Stimulated activated CD4-positive, alpha-beta T cell treated with anti-CD3 and anti-CD28 coated beads, Interleukin-2, amount 100 ng/mL, for 4 hours (primary cell): ENCODE measurements at places on chromosomes 12 and 14.

DNA sequence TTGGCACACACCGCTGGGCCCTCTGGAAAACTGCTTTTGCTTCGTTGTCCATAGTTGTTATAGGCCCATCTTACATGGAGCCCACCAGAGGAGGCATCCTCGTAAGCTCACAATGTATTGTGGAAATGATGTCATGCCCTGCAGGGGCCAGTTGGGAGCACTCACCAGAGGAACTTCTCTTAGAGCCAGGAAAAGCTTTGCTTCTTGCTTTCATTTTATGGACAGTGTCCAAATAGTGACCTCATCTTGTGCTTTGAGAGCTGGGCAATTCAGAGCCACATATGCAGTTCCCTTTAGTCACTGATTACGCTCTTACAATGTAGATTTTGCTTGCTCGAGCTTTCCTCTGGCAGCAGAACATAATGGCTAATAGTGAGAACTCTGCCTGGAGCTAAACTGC lies 275.6 kb downstream of the AACS start:
- DNase-seq: no peak

GRCh38 chr12:116806845-116807440 lies 68.8 kb downstream of the RNFT2 start:
- DNase-seq: no peak

GRCh38 chr12:122244565-122245371 lies 18.9 kb upstream of the DIABLO start:
- no peak for DNase-seq

GRCh38 chr12:92732216-92732615 lies 29.4 kb downstream of the PLEKHG7 start:
- no peak for DNase-seq

DNA sequence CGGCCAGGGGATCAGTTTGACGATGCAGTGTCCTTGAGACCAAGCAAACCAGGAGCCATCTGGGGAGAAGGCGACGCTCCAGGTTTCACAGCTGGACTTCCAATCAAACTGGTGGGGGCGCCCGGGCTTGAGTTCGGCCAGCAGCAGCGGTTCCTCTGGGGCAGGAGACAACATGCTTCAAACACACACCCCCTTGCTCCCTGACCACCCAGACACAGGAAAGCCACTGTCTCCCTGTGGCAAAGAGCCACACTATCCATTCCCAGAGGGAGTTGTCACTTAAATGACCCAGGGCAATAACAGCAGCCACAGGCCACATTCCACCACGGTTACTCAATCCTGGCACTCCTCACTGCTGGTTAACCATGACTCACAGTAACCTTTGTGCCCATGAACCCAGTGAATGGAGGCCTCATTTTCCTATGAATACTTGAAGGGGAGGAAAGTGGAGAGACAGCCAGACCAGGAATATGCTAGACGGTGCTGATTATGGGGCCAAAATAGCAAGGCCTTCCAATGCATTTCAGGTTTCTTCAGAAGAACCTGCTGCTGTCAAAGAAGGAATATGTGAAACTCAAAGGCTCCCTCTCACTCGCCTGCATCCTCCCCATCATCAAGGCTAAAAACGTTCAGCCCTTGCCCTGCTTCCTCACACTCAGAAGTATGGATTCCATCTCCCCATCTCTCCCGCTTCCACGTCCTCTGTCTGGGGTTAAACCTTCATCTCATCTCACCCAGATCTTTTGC lies 8.5 kb downstream of the WSB2 start:
- no peak for DNase-seq

DNA sequence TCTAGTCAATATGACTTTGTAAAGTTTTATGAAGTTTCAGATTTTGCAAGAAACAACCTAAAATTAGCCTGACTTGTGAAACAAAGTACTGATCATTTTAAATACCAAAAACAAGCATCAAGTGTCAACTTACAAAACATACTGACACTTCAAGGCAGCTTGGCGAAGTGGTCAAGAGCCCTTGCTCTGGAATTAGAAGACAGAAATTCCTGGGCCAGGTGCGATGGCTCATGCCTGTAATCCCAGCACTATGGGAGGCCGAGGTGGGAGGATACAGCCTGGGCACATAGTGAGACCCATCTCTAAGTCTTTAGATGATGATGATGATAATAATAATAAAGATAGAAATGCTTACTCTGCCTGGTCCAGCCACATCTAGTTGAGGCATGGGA lies 45.4 kb upstream of the NR2C1 start:
- no peak for DNase-seq

DNA sequence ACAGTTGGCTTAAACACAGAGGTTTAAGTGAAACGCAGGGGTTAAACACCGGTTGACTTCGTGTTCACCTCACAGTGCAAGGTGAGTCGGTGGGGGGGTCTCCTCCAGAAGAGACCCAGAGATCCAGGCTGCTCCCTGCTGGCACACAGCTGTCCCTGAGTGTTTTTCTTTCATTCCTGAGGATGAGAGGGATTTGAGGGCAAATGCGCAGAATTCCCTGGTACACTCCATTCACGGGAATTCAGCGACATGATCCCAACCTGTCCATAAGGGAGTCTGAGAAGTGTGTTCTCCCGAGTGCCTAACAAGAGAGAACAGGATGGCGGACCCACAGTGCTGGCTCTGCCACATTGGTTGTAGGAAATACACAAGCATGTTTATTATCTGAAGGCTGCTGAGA lies 107.2 kb upstream of the ESRRB start:
- no peak for DNase-seq

- no peak for DNase-seq
Observed at GRCh38 chr14:39704594-39704993, 272.4 kb upstream of the FBXO33 start.
